Fibroblast of skin of right quadriceps (primary cell): ENCODE measurements at places on chromosomes 7 and 10.

- no peak for DNase-seq
Measured at GRCh38 chr10:131642966-131643365, 257.8 kb upstream of the PPP2R2D start.

DNA sequence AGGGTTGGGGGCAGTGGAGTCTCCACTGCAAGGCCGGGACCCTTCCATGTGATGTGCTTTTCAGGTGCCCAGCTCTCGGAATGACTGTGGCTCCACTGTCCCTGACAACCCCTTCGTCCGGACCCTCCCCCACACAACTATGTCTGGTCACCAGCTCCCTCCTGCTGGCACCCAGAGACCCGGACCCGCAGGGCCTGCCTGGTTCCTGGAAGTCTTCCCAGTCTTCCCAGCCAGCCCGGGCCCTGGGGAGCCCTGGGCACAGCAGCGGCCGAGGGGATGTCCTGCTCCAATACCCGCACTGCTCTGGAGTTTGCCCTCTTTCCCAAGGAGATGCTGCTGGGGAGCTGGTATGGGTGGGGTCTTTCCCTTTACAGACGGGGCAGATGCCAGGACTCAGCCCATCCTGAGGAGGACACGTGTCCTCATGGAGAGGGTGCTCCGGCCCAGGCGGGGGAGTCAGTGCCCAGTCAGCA, 5.5 kb downstream of the ATP6V0E2 start:
- DNase-seq: no peak

GRCh38 chr10:1120801-1121211, 64.6 kb downstream of the WDR37 start:
- DNase-seq: peak; percentile 27

- no peak for DNase-seq
Measured at GRCh38 chr7:1723254-1723653, 53.2 kb downstream of the ELFN1 start.

- no peak for DNase-seq
Measured at GRCh38 chr10:8245131-8245813, 190.8 kb downstream of the GATA3 start.

- no peak for DNase-seq
Measured at GRCh38 chr7:148110097-148110868, 480.3 kb upstream of the C7orf33 start.

DNA sequence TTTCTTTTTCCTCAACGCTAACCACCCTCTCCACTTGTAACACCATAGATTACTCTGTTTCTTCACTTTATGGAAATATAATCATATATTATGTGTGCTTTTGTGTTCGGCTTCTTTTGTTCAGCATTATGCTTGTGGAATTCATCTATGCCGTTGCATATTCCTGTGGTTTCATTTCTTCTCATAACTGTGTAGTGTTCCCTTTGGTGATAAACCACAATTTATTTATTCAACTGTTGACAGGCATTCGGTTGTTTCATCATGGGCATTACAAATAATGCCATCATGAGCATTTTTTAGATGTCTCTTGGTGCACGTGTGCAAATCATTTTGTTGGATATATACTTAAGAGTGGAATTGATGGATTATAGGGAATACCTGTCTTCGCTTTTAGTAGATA, 12.1 kb downstream of the AVL9 start:
- peak; percentile 57 for DNase-seq

- peak; percentile 50 for DNase-seq
Measured at GRCh38 chr7:121153995-121154394, 165.5 kb downstream of the CPED1 start.

DNA sequence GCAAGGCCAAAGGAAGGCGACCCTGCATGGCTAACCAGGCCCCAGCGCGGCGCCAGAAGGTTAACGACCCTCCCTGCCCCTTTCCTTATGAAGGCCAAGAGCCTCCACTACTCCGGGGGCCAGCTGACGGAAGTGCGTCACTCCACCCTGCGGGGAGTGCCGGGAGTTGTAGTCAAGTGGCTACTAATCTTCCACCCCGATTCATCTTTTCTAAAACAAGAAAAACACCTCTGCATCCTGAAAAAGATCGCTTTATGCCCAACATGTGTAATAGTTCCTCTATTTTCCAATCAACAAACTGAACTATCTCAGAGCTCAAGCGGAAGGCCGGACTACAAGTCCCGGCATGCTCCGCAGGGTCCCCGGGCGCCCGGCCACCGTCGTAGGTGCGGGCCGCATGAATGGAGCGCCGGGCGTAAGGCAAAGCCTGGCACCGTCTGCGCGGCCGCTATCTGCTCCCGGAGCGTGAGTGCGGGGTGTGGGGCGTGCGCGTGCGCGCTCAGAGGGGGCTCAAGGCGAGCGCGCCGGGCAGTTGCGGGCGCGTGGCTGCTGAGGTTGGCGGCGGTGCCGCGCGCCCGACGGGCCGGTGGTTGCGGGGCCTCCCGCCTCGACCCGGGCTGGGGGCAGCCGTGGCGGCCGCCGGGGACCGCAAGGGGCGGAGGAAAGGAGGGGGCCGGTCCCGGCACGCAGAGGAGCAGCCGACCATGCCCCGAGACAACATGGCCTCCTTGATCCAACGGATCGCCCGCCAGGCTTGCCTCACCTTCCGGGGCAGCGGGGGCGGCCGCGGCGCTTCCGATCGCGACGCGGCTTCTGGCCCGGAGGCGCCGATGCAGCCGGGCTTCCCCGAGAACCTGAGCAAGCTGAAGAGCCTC, at the start of gene ADO:
Gene ADO (plus strand): TSS at position 365 of the 875 bp plus-strand sequence. CDS start 340 bp downstream, at position 705.
- DNase-seq: peak; percentile 82

DNA sequence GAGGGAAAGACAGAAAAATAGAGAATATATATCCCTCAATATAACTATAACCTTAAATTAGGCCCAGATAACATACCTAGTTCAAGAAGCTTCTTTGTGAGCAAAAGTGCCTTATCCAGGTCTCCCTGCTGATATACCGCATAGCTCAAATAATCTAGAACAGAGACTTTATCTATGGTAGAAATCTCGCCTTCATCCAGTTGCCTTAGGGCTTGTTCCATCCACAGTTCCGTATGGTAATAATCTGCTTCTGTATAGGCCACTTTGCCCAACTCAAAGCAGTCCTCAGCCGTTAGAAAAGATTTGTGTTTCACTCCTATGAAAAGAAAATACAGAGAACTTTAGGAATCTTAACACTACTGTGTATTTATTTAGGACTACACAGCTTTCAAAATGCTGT, 43.4 kb downstream of the P4HA1 start:
- DNase-seq: no peak

GRCh38 chr10:109259293-109259692, 664.0 kb downstream of the XPNPEP1 start:
- DNase-seq: peak; percentile 27

GRCh38 chr10:6311700-6312330, 109.1 kb downstream of the PFKFB3 start:
- DNase-seq: no peak

DNA sequence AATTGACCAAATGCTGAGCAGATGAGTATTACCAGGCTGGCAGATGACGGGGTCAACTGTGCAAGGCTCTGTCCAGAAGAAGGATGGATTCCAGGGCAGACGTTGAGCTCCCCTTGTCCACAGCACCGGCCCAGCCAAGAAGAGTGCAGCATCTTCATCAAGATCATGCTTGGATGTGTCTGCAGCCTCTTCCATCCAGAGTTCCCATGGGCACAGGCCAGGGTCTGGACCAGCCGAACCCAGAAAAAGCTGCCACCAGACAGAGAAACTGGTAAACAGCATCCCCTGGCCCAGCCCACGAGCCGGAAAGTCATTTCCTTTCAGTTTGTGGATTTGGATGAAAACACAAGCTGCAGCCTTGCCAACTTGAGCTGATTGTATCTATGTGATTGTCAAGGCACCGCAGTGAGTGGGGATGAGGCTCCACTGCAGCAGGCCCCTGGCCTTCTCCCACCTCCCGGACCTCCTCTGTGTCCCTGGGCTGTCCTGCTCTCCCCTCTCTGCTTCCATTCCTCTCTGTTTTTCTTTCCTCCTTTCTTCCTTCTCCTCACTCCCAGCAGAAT, 321.8 kb downstream of the TCERG1L start:
- no peak for DNase-seq

- peak; percentile 59 for DNase-seq
Measured at GRCh38 chr7:13988065-13988464, 1.4 kb downstream of the ETV1 start.

DNA sequence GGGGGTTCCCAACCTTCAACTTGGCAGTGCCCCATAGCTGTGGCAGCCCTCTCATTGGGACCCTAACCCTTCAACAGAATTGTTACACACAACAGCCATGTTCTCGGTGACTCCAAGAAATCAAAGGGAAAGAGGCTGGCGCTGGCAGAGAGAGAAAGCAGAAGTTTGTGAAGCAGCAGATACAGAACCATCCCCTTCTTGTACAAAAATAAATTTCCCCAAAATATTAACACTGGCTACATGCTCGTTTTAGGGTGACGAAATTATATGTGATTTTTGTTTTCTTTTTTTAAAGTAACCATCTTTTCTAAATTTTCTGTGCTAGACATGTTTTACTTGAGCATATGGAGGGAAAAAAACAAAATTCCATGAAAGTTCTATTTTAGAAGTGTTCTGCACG, 45.2 kb upstream of the SAMD8 start:
- DNase-seq: no peak

DNA sequence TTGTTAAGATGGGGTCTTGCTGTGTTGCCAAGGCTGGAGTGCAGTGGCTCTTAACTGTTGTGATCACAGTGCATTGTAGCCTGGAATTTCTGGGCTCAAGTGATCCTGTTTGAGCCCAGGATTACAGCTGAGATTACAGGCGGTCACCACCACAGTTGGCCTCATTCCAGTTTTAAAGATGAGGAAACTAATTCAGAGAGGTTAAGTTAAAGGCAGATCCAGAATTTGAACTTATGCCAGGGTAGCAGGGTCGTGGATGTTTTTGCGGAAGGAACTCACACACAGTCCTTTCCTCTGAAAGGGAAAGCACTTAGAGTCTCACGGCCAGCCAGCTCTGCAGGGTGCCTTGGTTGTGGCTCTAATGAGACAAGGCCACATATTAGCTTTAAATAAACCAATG, 84.7 kb downstream of the MMRN2 start:
- peak; percentile 18 for DNase-seq

- peak; percentile 67 for DNase-seq
Measured at GRCh38 chr10:115606086-115606485, 512.9 kb downstream of the ATRNL1 start.

DNA sequence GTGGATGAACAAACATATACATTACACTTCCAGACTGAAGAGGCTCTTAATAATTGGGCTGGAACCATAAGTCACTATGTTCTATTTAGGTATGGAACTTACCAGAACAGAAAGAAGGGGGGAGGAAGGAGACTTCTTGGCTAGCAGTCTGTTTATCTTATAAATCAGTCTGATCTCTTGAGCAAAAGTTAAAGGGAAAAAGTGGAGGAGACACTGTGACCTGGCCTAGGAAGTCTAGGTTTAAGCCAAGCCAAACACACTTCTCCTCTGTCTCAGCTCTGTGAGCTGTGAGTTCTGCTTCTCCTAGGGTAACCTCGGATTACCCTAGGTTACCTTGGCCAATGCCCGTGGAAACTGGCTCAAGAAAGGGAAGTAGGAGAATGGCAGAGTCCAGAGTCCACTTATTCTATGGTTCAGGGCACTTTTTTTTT, 95.2 kb downstream of the PFKFB3 start:
- DNase-seq: peak; percentile 30
